Activated T-helper 1 cell treated with Interleukin-2 at 50 U/mL for 16 hours (primary cell): ENCODE measurements at places on chromosomes 4 and X.

GRCh38 chr4:30836231-30836630 is 116.1 kb downstream of the PCDH7 start:
- DNase-seq: no peak

- no peak for DNase-seq
Measured at GRCh38 chrX:11755724-11756123, 2.3 kb upstream of the MSL3 start.

DNA sequence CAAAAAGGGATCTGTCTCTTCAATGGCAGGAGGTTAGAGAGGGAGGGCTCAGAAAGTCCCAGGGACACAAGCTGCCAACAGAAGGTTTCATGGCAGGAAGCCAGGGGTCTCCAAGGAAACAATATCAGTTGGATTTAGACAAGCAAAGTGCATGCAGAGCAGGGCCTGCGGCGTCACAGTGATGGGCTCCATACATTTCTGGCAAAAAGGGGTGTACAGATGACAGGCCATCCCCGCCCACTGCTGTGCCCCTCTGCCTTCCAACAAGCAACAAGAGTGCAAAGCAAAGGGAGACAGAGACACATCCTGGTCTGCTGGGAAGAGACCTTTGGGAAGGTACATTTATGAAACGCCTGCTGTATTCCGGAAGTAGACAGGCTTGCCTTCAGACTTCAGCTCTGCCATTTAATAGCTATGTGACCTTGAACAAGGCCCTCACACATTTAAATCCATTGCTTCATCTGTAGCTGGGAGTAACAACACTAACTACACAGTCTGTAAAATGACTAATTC is 121.2 kb downstream of the AFAP1 start:
- DNase-seq: no peak

- DNase-seq: no peak
Measured at GRCh38 chrX:149909324-149910177, 19.8 kb upstream of the HSFX4 start.

DNA sequence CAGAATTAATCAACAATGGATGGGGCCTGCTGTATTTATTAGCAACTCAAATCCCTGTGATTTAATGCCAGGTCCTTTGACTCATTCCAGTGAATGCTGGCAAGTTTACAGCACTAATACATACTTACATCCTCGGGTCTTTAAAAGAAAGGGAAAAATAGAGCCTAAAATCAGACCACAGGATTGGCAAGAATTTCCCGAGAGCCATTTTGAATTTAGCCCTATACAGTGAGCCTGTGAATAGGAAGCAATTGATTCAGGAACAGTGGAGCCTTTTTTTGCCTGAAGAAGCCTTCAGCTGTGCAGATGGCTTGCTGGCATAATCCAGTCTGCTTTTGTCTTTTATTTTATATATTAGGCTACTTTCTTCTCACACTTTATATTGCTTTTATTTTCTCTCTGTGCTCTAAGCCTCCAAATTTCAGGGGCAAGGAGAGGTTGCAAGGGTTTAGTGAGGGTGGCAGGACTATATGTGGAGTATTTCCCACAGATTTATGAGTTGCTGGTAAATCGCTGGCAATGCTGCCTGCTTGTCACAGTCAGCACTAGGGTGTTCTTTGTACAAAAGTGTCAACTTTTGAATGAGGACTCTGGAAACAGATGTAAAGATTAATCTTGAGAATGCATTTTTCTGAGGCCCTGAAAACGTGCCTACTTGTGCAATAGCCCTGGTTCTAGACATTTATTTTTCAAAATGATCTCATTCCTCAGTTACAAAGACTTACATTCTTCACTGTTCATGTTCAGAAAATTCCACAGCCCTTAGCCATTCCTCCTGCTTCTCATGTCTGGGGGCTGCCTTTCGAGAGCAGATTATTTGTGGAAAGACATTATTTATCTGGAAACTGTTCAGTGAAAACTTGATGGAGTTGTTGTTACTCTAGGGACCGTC is 303.5 kb downstream of the SPRY1 start:
- DNase-seq: no peak

- no peak for DNase-seq
Measured at GRCh38 chr4:33737726-33738125, 2506.6 kb downstream of the ARAP2 start.

DNA sequence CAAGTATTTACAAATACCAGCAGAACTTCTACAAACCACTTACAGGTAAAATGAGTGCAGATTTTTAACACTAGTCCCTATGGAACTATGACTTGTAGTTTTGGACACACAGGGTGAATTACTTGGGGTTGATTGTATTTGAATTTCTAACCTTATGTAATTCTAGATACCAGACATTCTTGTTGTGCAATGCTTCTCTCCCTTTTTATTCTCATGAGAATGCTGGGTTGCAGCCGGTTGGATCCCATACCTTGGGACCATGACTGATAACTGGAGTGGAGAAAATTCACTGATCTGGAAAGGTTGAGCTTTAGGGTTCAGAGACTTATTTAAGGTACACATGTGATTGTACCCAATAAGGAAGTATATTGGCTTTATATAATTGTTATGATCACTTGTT is 8.8 kb downstream of the TET2 start:
- no peak for DNase-seq

DNA sequence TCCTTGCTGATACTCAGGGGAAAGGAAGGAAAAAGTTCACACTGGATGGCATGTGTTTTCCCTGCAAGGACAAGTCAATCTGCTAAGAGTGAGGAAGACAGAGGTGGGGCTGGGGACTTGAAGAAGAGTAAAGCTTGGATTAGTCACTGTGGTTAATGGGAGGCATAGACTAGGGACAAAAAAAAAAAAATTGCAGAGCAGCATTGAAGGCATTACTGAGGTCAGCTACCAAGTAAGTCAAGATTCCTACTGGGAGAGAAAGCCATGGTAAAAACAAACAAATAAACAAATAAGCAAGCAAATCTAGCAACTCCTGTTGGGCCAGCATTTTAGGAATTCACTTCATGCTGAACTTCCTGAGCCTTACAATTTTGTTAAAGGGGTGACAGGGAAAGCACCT is 58.2 kb upstream of the GPC4 start:
- DNase-seq: no peak

DNA sequence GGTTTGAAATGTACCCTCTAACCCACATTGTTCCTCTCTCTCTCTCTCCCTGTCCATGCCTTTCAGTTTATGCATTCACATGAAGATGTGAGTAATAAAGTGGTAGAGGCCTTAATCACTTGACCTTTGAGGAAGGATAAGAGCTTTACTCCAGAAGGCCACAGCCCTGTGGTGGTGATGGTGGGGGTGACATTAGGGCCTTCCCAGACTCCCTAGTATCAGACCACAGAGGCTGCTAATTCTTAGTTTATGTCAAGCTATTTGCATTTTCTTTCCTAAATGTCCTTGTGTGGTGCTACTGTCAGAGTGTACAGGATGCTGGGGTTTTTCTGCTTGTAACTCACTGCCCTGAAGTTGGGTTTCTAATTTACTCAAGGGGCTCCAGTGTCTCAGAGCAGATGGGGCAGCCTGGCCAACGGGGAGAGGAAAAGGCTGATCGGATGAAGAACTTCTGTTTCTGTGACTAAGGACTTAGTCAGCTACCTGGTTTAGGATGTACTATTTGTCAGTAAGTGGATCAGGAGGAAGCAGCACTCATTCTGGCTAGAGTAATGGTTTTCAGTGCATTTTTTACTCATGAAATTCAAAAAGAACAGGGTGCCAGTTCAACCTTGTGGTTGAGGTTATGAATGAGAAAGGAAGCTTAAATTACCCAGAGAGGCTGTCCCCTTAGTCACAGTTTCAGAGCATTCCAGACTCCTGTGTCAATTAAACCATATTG is 509.6 kb upstream of the DIPK2B start:
- no peak for DNase-seq

- no peak for DNase-seq
Measured at GRCh38 chr4:119207051-119207450, 5.5 kb upstream of the USP53 start.

- no peak for DNase-seq
Measured at GRCh38 chr4:2891294-2891693, 47.6 kb downstream of the ADD1 start.

DNA sequence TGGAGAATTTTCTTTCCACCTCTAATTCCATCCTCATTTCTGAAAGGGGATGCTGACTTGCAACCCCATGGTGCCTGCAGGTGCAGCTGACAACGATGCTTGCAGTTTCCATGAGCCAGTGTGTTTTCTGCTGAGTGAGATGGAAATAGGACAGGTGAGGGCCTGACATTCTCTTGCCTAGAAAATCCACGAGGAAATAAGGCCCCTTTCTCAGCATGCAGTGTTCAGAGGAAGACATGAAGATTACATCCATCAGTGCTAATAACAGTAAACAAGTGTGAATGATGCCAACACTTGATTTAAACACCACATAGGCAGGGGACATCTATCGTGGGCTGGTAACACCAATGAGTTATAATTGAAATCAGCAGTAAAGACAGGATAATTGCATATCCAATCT is 237.3 kb downstream of the NLGN4X start:
- DNase-seq: no peak

GRCh38 chr4:59222221-59222620 is 1977.9 kb upstream of the ADGRL3 start:
- DNase-seq: no peak

GRCh38 chrX:109863811-109864210 is 130.8 kb upstream of the ACSL4 start:
- no peak for DNase-seq

- no peak for DNase-seq
Measured at GRCh38 chrX:110146521-110146920, 143.6 kb downstream of the TMEM164 start.

DNA sequence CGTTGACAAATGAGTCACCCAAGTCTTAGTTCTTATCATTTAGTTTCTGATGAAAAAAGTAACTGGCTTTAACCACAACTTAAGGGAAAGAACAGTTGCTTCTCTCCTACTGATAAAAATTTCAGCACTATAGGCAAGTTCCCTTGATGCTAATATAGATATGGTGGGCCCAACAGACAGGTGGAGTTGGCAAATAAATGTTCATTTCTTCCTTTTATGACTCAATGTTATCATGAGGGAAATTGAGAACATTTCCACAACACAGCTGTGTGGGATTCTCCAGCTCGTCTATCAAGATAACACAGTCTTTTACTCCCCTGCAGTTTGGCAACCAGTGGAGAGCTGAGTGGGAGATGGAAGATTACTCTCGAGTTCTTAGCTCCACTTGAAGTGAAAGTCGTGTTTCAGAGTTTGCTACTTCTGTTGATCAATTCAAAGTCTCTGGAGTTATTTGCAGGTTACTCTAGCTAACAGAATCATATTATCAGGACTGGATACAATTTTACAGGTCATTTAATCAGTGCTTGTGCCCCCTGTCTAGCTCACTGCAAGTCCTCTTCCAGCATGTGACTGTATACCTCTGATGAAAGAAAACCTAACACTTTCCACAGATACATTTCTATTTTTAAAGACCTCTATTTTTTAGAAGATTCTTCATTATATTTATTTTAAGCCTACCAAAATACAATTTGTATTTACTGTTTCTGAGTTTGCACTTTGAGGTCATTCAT is 270.6 kb upstream of the GK2 start:
- DNase-seq: no peak

- no peak for DNase-seq
Measured at GRCh38 chrX:75547783-75548182, 24.9 kb upstream of the ZDHHC15 start.

DNA sequence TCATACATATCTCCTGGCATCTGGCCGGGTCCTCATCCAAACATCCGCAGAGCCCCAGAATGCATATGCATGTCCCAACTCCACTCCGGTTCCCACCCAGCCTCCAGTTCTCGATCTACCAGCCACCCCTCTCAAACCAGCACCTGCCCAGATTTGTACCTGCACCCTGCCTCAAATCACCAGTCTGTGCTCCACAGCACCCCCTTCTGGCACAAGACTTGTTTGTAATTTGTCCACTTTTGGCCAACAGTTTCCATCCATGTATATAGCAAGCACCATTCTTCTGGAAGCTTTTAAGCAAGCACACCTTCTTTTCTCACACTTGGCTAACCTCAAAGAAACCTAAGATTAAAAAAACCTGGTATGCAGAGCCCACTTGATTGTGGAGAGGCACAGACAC is 644.1 kb downstream of the MID1IP1 start:
- DNase-seq: no peak

GRCh38 chrX:39705290-39705689 is 392.5 kb downstream of the BCOR start:
- no peak for DNase-seq

GRCh38 chr4:128416921-128417320 is 129.3 kb upstream of the PGRMC2 start:
- no peak for DNase-seq

DNA sequence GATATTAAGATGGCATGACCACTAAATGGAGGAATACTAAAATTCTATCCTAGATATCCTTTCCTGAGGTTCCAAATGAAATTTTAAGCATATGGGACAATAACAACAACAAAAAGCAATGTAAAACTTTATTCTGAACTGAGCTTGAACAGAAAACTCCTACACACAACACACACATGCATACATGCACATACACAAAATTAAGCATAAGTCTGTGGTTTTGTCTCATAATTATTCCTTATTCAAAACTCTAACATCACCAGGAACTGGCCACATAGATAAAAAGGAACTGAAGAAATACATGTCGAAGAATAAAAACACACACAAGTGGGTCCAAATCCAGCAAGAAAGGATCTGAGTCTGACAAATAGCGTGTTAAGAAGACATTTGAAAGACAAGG is 168.0 kb downstream of the COX18 start:
- DNase-seq: no peak

DNA sequence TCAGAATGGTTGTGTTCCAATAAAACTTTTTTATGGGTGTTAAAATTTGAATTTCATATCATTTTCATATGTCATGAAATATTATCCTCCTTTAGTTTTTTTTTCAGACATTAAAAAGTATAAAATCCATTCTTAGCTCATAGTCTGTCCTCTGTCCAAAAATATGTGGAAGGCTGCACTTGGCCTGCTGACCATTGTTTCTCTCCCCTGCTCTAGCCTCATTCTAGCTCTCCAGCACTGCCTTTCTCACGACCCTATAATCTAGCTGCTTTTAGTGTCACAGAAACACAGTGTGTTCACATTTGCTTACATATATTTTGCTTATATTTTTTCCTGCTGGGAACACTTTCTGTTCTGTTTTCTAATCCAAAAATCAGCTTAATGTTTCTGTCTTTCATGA is 165.0 kb upstream of the ANK2 start:
- no peak for DNase-seq

- DNase-seq: no peak
Measured at GRCh38 chr4:88969271-88969670, 87.7 kb downstream of the FAM13A start.
